ENCODE measurements at places on chromosomes 12 and 14. TPM values are rescaled to one million over a fixed set of nuclear protein-coding genes. Genes with fewer than 3 reads are reported as not detected.

The OR5AU1 gene
- not detected for polyA plus RNA-seq

The OR6C6 gene
- 0.13 TPM for polyA plus RNA-seq

The EIF2S3B gene
- polyA plus RNA-seq: 2.1 TPM

The GSG1 gene
- polyA plus RNA-seq: 0.35 TPM

The ARL1 gene
- polyA plus RNA-seq: 160 TPM

The SNRPF gene
- polyA plus RNA-seq: 91.3 TPM

The ACOT6 gene
- 0.20 TPM for polyA plus RNA-seq

The TC2N gene
- polyA plus RNA-seq: 10.7 TPM

The JDP2 gene
- 32.1 TPM for polyA plus RNA-seq

The CCDC196 gene
- not detected for polyA plus RNA-seq

The AICDA gene
- 0.32 TPM for polyA plus RNA-seq

The ADAMTS20 gene
- polyA plus RNA-seq: 1.2 TPM

The MMP17 gene
- polyA plus RNA-seq: 1.5 TPM

The INHBE gene
- polyA plus RNA-seq: 0.99 TPM

The FGF6 gene
- polyA plus RNA-seq: not detected

The RNU4-1 gene
- not detected for polyA plus RNA-seq

The ERP29 gene
- 171 TPM for polyA plus RNA-seq

The OVCH1 gene
- polyA plus RNA-seq: 0.17 TPM

The RND1 gene
- 3.1 TPM for polyA plus RNA-seq

The NPFF gene
- polyA plus RNA-seq: 1.3 TPM

The SLCO1C1 gene
- 0.39 TPM for polyA plus RNA-seq

The CD9 gene
- polyA plus RNA-seq: 175 TPM

The MGAT4C gene
- polyA plus RNA-seq: 1.9 TPM

The OTX2 gene
- not detected for polyA plus RNA-seq

The SLC25A47 gene
- not detected for polyA plus RNA-seq

The SIRT4 gene
- 4.6 TPM for polyA plus RNA-seq

The KITLG gene
- polyA plus RNA-seq: 33.0 TPM

The ACTN1 gene
- 83.5 TPM for polyA plus RNA-seq

The SPX gene
- 14.4 TPM for polyA plus RNA-seq

The KLRB1 gene
- polyA plus RNA-seq: 5.8 TPM

The TAS2R7 gene
- not detected for polyA plus RNA-seq

The CMA1 gene
- polyA plus RNA-seq: 0.94 TPM

The BBOF1 gene
- polyA plus RNA-seq: 13.5 TPM

Measured in left renal cortex interstitium (tissue), 4 donors.